PC-9 (cell line): ENCODE measurements at places on chromosomes 4 and X. TPM values are rescaled to one million over a fixed set of nuclear protein-coding genes. Genes with fewer than 3 reads are reported as not detected.

DNA sequence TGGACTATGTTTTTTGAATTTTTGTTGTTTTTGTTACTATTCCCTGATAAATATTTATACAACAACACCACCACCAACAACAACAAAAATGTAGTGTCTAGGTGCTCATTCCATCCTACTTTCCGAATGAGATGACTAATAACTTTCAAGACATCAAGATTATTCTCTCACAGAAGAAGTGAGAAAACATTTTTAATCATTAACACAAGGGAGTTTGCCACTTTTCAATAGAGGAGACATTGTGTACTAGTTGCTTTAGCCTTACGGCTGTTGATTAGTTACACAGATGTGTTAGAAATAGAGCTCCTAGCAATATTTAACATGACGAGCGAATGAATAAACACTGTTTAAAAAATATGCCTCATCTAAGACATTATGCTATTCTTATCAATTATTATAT is 898.8 kb downstream of the C4orf33 start:
- DNase-seq: no peak
- H3K36me3 ChIP-seq: no peaks in the 10 kb centered on the region
- no peak overlapping the region for H3K4me3 ChIP-seq
- no peaks in the 10 kb centered on the region for H3K4me1 ChIP-seq
- H3K27ac ChIP-seq: no peak overlapping the region
- H3K27me3 ChIP-seq: no peaks in the 10 kb centered on the region

GRCh38 chrX:23980011-23980441 is 47.0 kb downstream of the KLHL15 start:
- DNase-seq: no peak
- no peak overlapping the region for H3K4me3 ChIP-seq
- no peaks in the 10 kb centered on the region for H3K4me1 ChIP-seq
- no peak overlapping the region for H3K27ac ChIP-seq
- no peaks in the 10 kb centered on the region for H3K36me3 ChIP-seq

Gene BANK1
- 2.2 and 2.7 TPM in 2 replicates for total RNA-seq

DNA sequence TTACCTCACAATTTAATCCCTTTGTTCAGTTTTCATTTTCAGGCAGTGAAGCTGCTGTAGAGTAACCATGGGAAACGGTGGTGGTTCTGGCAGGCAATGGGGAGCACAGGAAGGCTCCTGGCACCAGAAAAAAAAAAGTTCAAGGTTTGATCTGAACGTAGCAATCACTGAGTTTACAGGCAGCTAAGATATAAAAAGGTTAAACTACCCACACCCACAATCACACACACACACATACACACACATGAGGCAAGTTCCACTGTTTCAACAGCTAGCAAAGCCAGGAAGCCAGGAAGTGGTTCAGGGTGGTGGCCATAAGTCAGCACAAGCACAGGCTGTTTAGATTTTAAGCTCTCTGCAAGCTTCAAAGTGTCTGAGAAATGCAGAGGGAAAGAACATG is at the start of gene SULT1B1:
TSS of gene SULT1B1 (minus strand) at position 166 of the 400 bp plus-strand sequence. CDS start 5,403 bp downstream, outside the sequence.
- no peaks in the 10 kb centered on the region for H3K4me1 ChIP-seq
- H3K27me3 ChIP-seq: no peaks in the 10 kb centered on the region
- no peak within 1 kb of the TSS for H3K27ac ChIP-seq
- DNase-seq: no peak
- no peaks in the 10 kb centered on the region for H3K36me3 ChIP-seq
- no peak within 1 kb of the TSS for H3K4me3 ChIP-seq

Gene FRAS1
- 13.1 and 17.3 TPM in 2 replicates for total RNA-seq

- no peaks in the 10 kb centered on the region for H3K4me1 ChIP-seq
- no peak overlapping the region for H3K4me3 ChIP-seq
Observed at GRCh38 chr4:123193802-123194367, 202.7 kb upstream of the SPRY1 start.

- no peak overlapping the region for H3K27ac ChIP-seq
- H3K4me3 ChIP-seq: no peak overlapping the region
- H3K27me3 ChIP-seq: no peaks in the 10 kb centered on the region
- DNase-seq: no peak
- no peaks in the 10 kb centered on the region for H3K36me3 ChIP-seq
Observed at GRCh38 chr4:59127743-59128142, 2017.6 kb upstream of the IGFBP7 start.

Gene NPY5R
- not detected in 2 replicates for total RNA-seq

Gene TCEAL9
- 44.4 and 57.1 TPM in 2 replicates for total RNA-seq

Gene DRP2
- 0.80 and 0.94 TPM in 2 replicates for total RNA-seq

- H3K4me1 ChIP-seq: no peaks in the 10 kb centered on the region
- H3K36me3 ChIP-seq: no peaks in the 10 kb centered on the region
- H3K4me3 ChIP-seq: no peak overlapping the region
- no peak for DNase-seq
- H3K27ac ChIP-seq: no peak overlapping the region
- no peaks in the 10 kb centered on the region for H3K27me3 ChIP-seq
Observed at GRCh38 chrX:153993978-153994377, 21.4 kb downstream of the TMEM187 start.

Gene TLR6
- 7.9 and 9.3 TPM in 2 replicates for total RNA-seq

GRCh38 chr4:157012781-157013180 is 41.2 kb upstream of the PDGFC start:
- H3K27me3 ChIP-seq: no peaks in the 10 kb centered on the region
- no peak overlapping the region for H3K27ac ChIP-seq
- no peaks in the 10 kb centered on the region for H3K36me3 ChIP-seq
- H3K4me1 ChIP-seq: no peaks in the 10 kb centered on the region; the same call in 1 of the 2 replicates
- no peak overlapping the region for H3K4me3 ChIP-seq

- H3K4me1 ChIP-seq: no peaks in the 10 kb centered on the region
- H3K36me3 ChIP-seq: no peaks in the 10 kb centered on the region
- H3K4me3 ChIP-seq: no peak overlapping the region
Observed at GRCh38 chr4:99208719-99209075, 10.3 kb downstream of the ADH6 start.

GRCh38 chrX:6238576-6238975 is 9.9 kb upstream of the NLGN4X start:
- H3K4me1 ChIP-seq: no peaks in the 10 kb centered on the region
- no peak for DNase-seq
- H3K4me3 ChIP-seq: no peak overlapping the region
- no peaks in the 10 kb centered on the region for H3K27me3 ChIP-seq

- no peak overlapping the region for H3K4me3 ChIP-seq
- no peak overlapping the region for H3K27ac ChIP-seq
- H3K4me1 ChIP-seq: 0 out of 2 replicates have a peak, but pooled peaks cover 8% of the 10 kb centered on the region
- no peaks in the 10 kb centered on the region for H3K36me3 ChIP-seq
Observed at GRCh38 chr4:24468071-24468470, 116.3 kb downstream of the DHX15 start.

- H3K4me1 ChIP-seq: no peaks in the 10 kb centered on the region
- H3K27ac ChIP-seq: no peak overlapping the region
- no peak overlapping the region for H3K4me3 ChIP-seq
- H3K36me3 ChIP-seq: no peaks in the 10 kb centered on the region
Observed at GRCh38 chr4:120506536-120506935, 416.0 kb downstream of the PRDM5 start.

GRCh38 chr4:23818097-23818885 is 71.6 kb downstream of the PPARGC1A start:
- no peak overlapping the region for H3K4me3 ChIP-seq
- DNase-seq: no peak
- no peaks in the 10 kb centered on the region for H3K27me3 ChIP-seq
- no peak overlapping the region for H3K27ac ChIP-seq
- no peaks in the 10 kb centered on the region for H3K36me3 ChIP-seq

DNA sequence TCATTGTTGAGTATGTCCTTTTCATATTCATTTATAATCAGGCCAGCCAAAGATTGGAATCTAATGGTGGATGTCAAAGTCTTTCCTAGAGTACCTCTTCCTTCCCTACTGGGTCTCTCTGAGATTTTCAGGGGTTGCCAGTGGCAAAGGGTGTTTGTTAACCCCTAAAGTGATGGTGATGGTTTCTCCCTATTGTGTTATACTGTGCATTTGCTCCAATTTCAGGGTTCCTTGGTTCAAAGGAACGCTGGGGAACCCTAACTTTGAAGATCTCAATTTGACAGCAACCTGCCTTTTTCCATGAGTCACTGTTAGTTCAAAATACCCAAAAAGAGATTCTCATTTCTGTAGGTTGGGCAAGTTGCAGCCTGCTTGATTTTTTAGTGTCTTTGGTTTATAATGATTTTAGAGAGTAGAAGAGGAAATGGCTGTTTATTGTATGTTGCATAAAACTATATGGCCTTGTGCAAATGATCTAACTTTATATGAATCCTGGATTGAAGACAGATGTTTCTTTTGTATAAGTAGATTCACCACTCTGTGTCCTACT is 23.0 kb downstream of the GAB1 start:
- H3K27me3 ChIP-seq: no peaks in the 10 kb centered on the region
- no peaks in the 10 kb centered on the region for H3K36me3 ChIP-seq
- no peak overlapping the region for H3K4me3 ChIP-seq
- peaks cover 53% of the 10 kb centered on the region for H3K4me1 ChIP-seq
